Cerebellar nuclear complex (tissue), 1 donor: ENCODE measurements at places on chromosomes 6 and 20.

GRCh38 chr6:46539866-46540265, 48.6 kb upstream of the RCAN2 start:
- no peak for DNase-seq

DNA sequence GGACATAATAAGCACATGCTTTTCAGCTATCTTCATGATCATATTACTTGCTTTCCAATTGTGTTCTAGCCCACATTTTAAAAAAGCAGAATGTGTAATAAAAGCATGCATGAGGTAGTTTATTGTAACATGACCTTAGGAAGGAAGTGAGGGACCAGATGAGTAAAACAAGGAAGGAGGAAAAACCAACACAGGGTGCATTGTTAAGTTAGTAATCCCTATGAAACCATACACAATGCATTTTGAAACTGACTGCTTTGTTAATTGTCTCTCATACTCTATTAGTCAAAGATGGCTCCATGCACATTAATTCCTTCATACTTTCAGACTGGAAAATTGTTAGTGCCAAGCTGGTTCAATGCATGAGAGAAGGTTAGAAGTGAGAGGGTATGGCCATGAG, 37.7 kb upstream of the CENPW start:
- DNase-seq: no peak

GRCh38 chr20:17808357-17808756, 108.6 kb downstream of the BANF2 start:
- no peak for DNase-seq

DNA sequence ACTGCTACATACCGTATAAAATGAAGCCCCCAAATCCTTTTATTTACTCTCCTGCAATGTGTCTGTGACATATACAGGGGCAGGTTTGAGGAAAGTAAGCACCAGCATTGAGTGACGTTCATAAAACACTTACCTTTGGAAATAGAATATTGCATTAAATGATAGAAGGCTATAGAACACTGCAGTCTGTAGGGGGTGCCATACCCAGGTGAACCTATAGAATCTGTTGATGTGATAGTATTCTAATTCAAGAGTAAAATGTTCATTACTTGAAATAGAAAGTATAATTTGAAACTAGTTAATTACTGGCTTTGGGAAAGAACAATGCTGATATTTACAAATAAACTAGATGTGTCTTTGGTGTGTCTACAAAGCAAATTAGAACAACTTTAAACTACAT, 47.0 kb upstream of the PRL start:
- no peak for DNase-seq

DNA sequence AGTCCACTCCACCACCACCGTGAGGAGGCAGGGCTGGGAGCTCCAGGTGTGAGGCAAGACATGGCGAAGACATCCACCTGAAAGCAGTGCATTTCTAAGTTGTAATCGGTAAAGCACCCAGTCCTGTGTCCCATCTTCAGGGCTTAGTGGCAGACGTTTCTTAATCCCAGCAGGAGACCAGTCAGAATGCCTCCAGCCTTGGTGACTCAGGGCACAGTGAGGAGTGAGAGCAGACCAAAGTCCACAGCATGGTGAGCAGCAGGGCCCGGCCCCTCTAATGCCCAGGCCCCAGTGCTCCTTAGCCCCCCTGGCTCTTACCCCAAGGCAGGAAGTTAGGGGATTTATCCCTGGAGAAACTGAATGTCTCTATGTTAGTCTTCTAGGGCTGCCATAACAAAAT, 183.9 kb downstream of the SYNDIG1 start:
- no peak for DNase-seq

DNA sequence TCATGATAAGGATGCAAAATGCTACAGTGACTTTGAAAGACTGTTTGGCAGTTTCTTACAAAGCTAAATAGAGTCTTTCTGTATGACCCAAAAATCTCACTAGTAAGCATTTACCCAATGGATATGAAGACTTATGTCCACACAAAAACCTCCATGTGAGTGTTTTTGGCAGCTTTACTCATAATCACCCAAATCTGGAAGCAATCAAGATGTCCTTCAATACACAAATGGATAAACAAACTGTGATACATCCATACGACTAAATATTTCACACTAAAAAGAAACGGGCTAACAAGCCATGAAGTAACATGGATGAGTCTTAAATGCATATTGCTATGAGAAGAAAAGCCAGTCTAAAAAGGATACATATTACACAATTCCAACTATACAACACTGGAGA, 117.2 kb downstream of the PDE10A start:
- no peak for DNase-seq

- DNase-seq: no peak
Observed at GRCh38 chr6:29509239-29509638, 21.5 kb upstream of the MAS1L start.

DNA sequence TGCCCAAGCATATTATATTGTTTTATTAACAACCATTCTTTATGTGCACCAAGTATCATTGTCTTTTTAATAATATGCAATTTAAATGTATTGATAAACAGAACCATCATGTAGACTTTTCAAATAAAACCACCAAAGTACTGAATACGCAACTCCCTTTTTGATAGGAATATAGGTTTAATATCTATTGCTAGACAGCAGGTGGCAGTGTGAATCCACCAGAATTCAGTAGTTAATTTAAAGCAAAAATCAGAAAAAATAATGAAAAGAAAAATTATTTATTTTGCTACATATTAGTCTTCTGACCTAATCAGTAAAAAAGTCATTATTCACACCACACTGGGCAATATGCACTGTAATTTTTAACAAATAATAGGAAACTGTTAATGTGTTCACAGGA, 143.7 kb downstream of the KLHL32 start:
- DNase-seq: no peak

DNA sequence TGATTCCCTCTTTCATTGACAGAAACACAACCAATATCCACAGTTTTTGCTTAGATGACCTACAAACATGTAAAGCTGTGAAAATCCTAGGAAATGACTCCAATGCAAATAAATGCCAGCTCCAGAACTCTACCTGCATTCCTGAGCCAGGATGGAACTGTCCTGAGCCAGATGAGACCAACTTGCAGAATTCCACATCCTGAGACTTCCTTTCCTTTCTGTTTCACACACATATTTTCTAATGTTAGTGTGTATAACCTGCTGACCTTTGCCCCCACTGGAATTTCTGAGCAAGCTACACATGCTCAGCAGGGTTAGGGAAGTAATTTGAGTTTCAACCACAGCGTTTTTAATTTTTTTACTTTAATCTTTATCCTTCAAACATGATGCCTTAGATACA, 69.6 kb upstream of the ADGRF1 start:
- no peak for DNase-seq

GRCh38 chr6:152050451-152051195, 243.1 kb downstream of the ESR1 start:
- no peak for DNase-seq

GRCh38 chr6:164020142-164020541, 605.6 kb downstream of the QKI start:
- DNase-seq: no peak
